ENCODE measurements at places on chromosomes 6 and 20. TPM values are rescaled to one million over a fixed set of nuclear protein-coding genes. Genes with fewer than 3 reads are reported as not detected.

Gene CPNE5
- 105 TPM for total RNA-seq

Gene CCN2
- 9.5 TPM for total RNA-seq

Gene PRR18
- total RNA-seq: 68.6 TPM

Gene LPA
- 0.88 TPM for total RNA-seq

Gene HSPA12B
- total RNA-seq: 3.4 TPM

Gene CGA
- not detected for total RNA-seq

Gene DZANK1
- total RNA-seq: 11.0 TPM

Gene TTPAL
- total RNA-seq: 21.5 TPM

Gene MICA
- total RNA-seq: 10.1 TPM

Gene FAM184A
- 26.3 TPM for total RNA-seq

Gene ARMH2
- not detected for total RNA-seq

Gene WTAP
- 70.9 TPM for total RNA-seq

Gene FRK
- 1.7 TPM for total RNA-seq

Gene NKAIN4
- total RNA-seq: 9.4 TPM

Gene ENPP5
- total RNA-seq: 23.8 TPM

Gene NTSR1
- total RNA-seq: 1.6 TPM

Gene C6orf163
- 8.4 TPM for total RNA-seq

Gene PROKR2
- total RNA-seq: 5.4 TPM

Gene CPXM1
- not detected for total RNA-seq

Gene HLA-DOA
- total RNA-seq: 8.1 TPM

Gene MLIP
- 83.4 TPM for total RNA-seq

Data from dorsolateral prefrontal cortex (tissue), 122 donors.